ENCODE measurements at places on chromosomes 12 and 14. TPM values are rescaled to one million over a fixed set of nuclear protein-coding genes. Genes with fewer than 3 reads are reported as not detected.

ZBTB1 gene
- polyA plus RNA-seq, result 15.7 TPM

SERPINA3 gene
- 17.5 TPM for polyA plus RNA-seq

DUSP16 gene
- polyA plus RNA-seq, result 4.3 TPM

CAPZA3 gene
- polyA plus RNA-seq, result not detected

C12orf42 gene
- not detected for polyA plus RNA-seq

NFYB gene
- 9.1 TPM for polyA plus RNA-seq

CIROP gene
- polyA plus RNA-seq, result not detected

TAS2R13 gene
- polyA plus RNA-seq, result not detected

DNA sequence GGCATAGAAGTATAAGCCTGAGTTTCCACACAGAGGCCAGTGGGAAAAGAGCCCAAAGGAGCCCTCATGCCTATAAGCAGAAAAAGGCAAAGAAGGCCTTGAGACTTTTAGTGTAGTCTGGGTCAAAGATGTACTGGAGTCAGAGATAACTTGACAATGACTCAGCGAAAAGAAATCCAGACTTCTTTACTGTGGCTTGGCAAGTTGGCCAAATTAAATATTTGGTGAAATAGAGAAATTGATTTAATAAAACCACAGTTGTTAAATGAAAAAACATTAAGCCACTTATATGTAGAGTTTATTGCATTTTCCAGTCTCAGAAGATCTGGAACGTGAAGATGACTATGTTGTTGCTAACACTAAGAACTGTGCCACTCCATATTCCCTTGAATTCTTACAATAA, 105.1 kb downstream of the TMTC3 start:
- DNase-seq, result peak; percentile 66

DNA sequence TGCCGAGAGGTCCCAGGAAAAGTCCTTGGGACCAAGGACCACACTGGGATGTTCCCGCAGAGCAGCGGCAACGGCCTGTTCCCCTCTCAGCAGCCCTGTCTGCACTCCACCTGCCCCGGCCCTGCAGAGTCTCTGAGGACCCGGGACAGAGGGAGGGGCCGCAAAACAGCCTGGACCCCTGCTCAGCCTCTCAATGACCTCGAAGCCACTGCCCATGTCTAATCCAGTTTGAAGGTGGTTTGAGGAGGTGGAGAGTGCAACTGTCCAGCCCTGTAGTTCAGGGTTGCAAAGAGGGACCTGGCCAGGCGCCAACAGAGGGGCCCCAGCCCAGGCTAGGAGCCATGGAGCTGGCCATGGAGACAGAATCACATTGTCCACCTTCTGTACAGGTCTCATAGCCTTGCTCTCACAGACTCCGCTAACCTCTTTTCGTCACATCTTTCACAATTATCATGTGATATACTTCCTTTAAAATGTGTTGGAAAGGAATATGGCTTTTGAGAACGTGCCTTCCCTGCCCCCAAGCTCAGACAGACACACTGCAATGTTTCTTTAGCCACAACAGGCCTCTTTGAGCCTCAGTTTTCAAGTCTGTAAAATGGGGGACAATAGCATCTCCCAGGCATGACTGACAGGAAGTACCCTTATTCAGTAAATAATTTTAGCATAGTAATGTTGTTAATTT, 49.3 kb downstream of the ACTN1 start:
- no peak for DNase-seq

- DNase-seq, result no peak
These were observed 22.9 kb downstream of the PROX2 start for GRCh38 chr14:74852922-74853530.

- DNase-seq, result no peak
These were observed 667.0 kb downstream of the BCL11B start for GRCh38 chr14:98605043-98605442.

DNA sequence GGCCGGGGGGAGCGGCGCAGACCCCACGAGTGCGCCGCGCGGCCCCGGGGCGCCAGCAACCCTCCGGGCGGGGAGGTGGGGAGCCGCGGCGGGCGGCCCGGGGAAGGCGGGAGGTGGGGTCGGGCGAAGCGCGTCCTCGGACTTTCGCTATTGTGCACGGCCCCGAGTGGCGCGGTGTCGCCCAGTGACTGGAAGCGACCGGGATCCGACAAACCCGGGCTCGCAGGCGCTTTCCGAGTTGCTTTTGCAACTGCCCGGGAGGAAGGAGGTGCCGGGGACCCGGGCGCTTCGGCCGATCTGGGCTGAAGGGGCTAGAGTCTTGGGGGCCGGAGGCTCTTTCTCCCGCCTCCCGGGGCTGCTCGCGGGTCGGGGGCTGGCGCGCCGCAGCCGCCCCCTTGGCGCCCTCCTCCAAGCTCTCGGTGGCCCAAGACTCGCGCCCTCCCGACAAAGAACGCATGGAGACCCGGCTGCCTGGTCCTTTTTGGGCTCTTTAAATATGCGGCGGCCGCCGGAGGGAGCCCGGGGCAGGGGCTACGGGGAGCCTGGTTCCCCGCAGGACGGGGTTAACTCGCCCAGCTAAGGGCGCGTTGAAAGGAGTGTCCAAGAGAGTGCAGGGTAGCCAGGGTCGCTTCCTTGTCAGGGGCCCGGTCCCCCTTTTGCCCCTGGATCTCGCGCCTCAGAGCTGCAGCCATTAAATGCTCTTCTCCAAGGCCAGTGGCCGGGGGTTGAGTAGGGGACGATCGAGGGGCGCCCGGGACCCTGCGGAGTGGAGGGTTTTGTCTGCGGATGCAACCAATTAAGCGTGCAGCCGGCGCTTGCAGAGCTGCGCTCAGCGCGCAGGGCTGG, 1.4 kb downstream of the HMGA2 start:
- DNase-seq, result no peak

DNA sequence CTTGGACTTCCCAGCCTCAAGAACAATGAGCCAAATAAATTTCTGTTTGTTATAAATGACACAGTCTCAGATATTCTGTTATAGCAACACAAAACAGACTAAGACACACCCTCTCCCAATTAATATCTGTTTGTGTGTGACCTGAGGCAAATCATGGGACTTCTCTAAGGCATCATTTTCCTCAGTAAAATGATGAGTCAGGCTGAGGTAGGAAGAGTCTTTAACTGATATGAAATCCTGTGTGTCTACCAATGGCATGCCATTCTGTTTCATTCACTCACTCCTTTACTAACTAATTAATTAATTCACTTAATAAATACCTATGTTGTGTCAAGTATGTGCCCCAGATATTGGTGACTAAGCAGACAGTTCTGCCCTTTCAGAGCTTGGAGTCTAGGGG, 258.4 kb upstream of the CRY1 start:
- DNase-seq, result peak; percentile 72

GRCh38 chr14:105287249-105288102, 13.3 kb downstream of the BRF1 start:
- no peak for DNase-seq

DNA sequence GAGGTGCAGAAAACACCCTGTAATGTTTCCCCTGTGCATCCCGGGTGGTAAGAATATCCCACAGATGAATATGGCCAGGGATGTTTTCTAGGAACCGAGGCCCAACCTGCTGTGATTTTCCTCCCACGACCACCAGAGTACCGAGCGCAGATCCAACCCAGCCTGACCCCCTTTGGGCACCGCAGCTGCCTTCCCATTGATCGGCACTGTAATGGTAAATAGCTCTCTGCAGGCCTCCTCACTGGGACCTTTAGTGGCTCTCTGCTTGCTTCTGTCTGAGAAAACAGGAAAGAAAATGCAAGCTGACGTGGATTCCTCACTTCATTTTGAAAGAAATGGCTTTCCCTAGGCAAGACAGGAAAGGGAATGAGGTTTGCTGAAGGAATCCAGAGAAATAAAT, 2.4 kb upstream of the RAB15 start:
- no peak for DNase-seq

DNA sequence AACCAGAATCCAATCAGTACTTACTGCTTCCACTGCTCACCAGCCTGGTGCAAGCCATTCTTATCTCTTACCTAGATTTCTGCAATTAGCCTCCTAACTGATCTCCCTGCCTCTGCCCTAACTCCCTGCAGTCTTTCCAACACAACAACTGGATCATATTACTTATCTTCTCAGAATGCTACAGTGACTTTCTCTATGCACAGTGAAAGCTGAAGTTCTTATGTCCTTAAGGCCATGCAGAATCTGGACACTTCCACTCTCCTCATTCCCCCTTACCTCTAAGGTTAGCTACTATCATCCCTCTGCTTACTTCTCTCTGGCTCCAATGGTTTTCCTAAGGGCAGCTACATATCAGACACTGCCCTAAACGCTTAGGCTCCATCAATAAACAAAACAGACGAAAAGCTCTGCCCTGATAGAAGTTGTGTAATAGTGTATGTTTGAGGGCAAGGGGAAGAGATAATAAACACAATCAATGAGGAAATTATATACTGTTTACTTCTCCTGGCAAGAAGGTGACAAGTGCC, 4.0 kb downstream of the KTN1 start:
- no peak for DNase-seq

GRCh38 chr12:24864796-24865125, 84.1 kb downstream of the BCAT1 start:
- peak; percentile 35 for DNase-seq

- DNase-seq, result no peak
These were observed 104.0 kb upstream of the CPM start for GRCh38 chr12:69036999-69037398.

DNA sequence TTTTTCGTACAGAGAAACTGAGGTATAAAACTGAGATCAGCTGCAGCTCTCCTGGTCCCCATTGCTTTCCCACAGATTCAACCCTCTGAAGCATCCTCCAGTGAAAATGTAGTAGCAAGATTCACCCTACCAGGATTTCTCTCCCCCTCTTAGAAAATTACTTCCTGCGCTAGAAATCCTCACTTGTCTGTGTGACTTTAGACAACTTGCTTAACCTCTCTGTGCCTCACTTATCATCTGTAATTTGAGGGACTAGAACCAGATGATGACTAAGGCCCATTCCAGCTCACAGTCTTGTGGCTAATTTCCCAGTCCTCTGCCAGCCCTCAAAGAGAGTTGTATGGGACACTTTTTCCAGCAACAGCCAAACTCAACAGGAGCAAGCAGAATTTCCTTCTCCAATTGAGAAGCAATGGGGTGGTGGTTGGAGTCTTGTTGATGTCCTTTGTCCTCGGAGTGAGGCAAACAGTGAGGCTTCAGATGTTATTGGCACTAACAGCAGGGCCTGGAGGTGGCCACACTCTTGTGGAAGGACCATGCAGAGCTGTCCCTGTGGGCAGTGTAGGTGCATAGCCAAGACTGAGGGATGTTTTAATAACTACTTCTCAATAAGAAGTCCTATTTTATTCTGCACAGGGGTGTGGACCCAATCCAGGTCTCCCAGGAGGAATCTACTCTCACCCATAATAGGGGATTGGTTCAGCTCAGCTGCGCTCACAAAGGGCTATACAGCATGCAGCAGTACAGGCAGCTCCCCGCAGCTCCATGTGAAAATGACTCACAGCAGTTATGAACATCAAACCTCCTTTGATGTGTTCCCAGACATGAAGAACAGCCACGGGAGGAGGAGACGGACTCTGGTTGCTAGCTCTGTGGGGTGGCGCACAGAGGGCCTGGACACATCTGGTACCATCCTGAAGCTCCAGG, 200.1 kb downstream of the DAD1 start:
- DNase-seq, result peak; percentile 72

DNA sequence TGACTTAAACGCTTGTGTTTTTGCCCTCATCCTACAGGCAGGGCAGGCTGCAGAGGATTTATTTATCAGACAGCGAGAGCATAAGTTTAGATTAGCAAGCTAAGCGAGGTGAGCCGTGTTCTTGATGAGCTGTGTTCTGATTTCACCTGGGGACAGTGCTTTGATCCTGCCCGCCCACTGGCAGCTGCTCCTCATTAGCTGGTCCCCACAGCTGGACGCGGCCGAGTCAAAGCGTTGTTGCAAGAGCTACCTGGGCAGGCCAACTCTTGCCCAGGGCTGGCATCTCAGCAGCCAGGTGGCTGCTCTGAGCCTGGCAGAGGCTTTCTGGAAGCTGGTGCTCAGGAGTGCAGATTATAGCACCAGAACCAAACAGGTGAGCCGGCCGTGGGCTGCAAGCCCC, 46.8 kb upstream of the BEGAIN start:
- DNase-seq, result no peak

- peak; percentile 71 for DNase-seq
These were observed 347.9 kb downstream of the BCAT1 start for GRCh38 chr12:24600996-24601395.

GRCh38 chr14:91113829-91114078, at the start of gene DGLUCY:
DGLUCY (plus strand) TSS chr14:91114073; CDS start chr14:91160295, 46,222 bp downstream.
- no peak for DNase-seq

DNA sequence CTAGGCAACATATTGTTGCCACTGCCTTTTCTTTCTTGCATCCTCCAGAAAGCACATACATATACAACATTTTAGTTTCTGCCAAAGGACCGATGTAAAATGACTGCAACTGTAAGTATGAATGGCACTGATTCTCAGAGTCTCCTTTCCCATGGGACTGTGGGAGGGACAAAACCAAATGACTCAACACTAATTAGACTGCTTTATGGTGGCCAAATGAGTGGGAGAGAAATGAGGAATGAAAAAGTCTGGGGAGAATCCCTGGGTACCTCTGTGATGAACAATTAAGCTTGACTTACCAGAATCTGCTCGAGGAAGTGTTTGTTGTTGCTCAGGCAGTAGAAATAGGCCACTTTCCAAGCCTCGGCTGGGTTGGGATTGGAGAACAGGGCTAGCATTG, 10.1 kb downstream of the ZFYVE26 start:
- no peak for DNase-seq

- DNase-seq, result peak; percentile 91
These were observed 15.7 kb downstream of the TBX3 start for GRCh38 chr12:114668151-114668885.

DNA sequence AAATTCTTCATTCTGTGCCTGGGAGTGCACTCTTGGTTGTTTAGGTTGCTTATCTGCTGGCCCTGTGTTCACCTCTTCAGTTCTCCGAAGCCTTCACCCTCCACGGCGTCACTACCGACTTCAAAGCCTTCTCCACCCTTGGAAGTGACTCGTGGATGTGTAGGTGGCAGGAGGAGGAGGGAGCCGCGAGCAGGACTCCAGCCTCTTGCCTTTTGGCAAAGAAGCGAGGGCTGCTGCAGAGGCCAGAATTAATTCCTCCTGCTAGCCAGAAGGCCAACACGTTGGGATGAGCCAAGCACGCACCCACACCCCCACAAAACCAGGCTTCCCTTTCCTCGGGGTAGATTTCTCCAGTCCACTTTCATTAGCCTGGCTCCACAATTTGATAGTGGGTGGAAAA, 86.5 kb downstream of the TBX5 start:
- no peak for DNase-seq

- peak; percentile 74 for DNase-seq
These were observed 237.5 kb upstream of the HMGA2 start for GRCh38 chr12:65586796-65587195.

DNA sequence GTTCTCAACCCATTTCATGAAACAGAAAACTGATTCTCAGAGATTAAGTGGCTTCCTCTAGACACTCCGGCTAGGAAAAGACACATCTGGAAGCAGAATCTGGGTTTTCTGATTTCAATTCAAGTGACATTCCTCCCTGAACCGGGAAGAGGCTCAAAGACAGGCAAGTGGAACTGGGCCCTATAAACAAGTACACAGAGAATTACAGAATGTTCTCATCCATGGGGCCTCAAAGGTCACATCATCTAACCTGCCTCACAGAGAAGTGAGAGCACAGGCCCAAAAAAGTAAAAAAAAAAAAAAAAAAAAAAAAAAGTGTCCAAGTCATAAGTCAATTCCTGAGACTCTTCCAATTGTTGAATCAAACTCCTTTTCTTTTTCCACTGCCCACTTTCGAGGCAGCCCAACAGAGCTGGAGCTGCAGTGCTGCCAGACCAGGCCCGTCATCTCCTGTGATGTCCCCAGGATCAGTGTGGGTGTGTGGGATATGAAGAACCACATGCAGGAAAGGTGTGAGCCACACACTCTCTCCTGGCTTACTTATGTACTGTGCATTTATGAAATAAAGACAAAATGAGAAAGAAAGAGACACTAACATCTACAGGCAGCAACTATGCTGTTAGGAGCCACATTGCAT, 2.8 kb upstream of the KRT1 start:
- no peak for DNase-seq

Data from mammary epithelial cell (primary cell).